Stimulated activated CD8-positive, alpha-beta memory T cell treated with anti-CD3 and anti-CD28 coated beads, Interleukin-7, amount 100 ng/mL, for 4 hours (primary cell): ENCODE measurements at places on chromosomes 3 and 15.

GRCh38 chr3:172687501-172687900 lies 23.4 kb downstream of the NCEH1 start:
- DNase-seq = no peak

GRCh38 chr3:37243820-37244748 lies 69.7 kb upstream of the LRRFIP2 start:
- DNase-seq = peak; percentile 37

- DNase-seq = no peak
Measured at GRCh38 chr15:45187578-45187893, 230 bp downstream of the SHF start.

- DNase-seq = no peak
Measured at GRCh38 chr15:55740981-55741832, 1.7 kb downstream of the PRTG start.

GRCh38 chr3:18295171-18295920 lies 129.8 kb downstream of the SATB1 start:
- DNase-seq = no peak

DNA sequence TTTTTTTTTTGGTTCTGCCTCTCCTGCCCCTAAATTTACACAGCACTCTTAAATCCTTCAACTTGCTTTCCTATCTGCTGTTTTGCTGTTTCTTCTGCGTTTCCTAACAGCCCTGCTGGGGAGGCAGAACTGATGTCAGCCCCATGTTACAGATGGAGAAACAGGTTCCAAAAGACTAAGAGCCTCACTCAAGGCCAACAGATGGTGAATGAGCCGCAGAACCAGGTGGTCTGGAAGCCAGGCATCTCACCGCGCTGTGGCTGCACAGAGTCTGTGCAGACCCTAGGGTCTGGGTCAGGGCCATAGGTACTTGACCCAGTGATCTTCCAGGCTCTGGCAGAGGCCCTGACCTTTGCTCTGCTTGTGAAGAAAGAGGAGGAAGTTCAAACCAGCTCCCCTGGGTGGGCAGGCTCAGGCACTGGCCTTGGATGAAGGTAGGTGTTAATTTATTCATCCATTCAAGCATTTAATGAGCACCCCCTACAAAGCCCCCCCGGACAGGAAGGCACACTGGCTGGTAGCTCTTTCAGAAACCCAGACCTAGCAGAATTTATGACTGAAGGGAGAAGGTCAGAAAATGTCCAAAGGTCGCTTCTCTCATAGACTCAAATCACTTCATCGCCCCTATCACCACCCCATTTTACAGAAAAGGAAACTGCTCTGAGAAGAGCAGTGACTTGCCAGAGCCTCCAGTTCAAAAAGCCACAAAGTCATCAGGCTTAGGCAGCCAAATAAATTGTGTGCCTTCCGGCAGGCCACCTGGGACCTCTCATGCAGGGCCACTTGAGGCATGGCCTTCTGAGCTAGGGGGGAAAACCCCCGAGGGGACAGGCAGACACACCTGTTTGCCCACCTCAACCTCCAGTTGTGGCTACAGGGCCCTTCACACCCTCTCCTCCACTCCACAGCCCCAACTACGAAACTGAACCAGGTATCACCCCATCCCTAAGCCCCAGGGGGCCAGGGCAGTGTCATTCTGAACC lies 2.7 kb downstream of the CHDH start:
- DNase-seq = no peak

DNA sequence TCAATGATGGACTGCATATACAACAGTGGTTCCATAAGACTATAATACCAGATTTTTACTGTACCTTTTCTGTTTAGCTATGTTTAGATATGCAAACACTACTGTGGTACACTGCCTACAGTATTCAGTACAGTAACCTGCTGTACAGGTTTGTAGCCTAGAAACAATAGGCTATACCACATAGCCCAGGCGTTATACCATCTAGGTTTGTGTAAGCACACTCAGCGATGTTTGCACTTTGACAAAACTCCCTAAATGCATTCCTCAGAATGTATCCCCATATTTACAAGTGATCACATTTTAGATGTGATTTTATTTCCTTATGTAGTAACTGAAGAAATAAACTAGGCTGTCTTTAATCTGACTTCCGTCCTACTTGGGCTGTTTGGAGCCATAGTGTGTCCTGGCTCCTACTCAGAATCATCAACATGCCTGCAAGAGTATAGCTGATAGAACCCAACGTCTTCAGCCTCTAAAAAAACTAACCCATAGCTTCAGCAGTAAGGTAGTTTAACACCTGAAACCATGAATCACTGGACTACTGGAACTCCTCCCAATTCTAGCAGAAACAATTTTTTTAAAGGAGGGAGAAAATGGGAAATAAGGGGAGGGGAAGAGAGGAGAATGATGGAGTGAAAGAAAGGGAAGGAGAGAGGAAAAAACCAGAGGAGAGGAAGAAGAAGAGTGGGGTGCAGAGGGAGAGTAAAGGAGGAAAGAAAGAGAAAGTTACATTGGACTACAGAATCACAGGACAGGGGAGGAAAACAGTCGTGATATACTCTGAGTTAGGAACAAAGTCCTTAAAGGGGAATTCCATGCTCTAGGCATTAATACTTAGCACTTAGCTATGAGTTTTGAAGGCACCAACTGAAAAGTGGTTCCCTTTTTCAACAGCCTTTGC lies 67.7 kb upstream of the PLXND1 start:
- DNase-seq = no peak

DNA sequence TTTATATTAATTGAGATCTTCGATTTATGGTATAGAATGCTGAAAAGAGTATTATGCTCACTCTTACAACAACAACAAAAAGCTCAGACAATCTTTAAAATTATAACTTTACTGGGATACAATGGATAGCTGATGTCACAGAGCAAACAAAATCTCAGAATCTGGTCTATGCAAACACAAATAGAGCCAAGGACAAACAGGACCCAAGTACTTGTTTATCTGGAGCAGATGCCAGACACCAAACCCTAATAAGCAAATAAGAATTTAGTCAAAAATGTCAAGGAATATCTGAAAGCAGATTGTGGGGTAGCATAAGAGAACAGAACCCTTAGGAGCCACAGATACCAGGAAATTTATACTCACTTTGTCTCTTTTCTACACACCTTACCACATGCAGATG lies 302.2 kb downstream of the CGGBP1 start:
- DNase-seq = no peak

- DNase-seq = no peak
Measured at GRCh38 chr3:37543666-37544065, 318.0 kb upstream of the CTDSPL start.

DNA sequence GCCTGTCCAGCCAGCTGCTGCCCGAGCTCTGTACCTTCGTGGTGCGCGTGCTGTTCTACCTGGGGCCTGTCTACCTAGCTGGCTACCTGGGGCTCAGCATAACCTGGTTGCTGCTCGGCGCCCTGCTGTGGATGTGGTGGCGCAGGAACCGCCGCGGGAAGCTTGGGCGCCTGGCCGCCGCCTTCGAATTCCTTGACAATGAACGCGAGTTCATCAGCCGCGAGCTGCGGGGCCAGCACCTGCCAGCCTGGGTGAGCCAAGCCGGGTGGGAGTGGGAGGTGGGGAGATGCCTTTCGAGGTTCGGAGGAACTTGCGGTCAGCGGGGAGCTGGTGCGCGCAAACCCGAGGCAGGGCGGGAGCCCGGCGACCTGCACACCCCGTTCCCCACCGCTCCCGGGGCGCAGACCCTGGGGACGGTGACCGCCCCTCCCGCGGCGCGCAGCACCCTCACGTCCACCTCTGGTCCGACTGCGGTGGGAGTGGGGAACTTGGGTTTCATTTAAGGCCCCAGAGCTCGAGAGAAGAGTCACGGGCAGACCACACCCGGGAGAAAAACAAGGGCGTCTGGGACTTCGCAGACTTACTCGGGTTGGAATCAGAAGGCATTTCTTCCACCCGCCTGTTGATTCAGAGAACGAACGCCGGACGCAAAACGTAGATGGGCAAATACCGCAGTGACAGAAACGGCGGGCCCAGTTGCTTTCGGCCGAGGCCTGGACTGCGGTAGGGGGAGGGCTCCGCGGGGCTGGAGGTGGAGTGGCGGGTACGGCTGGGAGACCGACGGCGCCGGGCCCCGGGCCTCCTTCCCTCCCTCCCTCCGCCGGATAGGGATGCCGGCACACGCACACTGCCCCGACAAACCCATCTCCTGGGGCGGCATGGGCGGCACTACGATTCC lies 708 bp downstream of the ESYT3 start:
- no peak for DNase-seq

DNA sequence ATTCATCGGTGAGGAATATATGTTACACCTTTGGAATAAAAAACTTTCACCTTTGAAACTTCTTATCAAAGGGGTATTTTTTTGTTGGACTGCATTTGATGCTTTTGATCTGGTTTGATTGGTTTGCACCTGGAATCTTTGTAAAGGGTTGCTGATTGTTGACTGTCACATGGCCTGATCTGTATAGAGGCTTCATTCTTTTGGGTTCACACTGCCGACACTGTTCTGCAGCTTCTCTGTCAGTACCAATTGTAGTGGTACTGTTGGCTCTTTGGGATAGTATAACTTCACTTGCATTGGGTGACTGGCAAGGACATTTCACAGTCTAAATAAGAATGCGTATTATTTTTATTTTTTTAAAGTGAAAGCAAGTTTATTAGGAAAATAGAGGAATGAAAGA lies 155.7 kb downstream of the DOCK3 start:
- DNase-seq = no peak

- no peak for DNase-seq
Measured at GRCh38 chr15:101070024-101070423, 150.9 kb downstream of the LRRK1 start.

DNA sequence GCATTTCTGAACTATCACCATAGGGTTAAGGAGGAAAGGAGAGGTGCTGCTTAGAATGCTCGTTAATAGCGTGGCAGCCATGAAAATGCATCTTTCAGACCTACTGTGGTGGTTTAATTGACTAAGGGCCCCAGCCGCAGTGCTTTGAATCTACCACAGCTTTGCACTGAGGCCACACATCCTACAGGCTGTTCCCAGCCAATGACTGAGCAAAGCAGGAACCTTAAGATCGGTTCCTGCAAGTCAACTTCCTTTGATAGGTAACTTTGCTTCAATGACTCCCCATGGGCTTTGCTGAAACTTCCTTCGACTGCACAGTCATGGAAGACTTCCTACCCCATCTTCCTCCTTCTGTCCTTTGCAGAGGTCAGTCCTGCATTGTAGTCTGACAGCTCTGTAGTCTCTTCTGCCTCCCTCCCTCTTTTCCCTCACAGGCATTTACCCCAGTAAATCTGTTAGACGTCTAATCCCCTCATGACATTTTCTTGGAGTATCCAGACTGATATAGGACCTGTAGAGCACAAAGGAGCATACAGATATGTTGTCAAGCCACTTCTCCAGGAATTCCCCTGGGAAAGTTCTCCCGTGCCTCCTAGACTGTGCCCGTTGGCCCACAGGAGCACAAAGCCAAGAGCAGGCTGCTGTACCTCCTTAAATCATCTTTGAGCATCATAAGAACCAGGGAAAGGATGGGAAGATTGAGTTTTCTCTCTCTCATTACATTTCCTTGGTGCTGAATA lies 2.6 kb upstream of the BCL2A1 start:
- no peak for DNase-seq

GRCh38 chr15:42375941-42376340 lies 16.6 kb downstream of the CAPN3 start:
- DNase-seq = no peak

- DNase-seq = no peak
Measured at GRCh38 chr15:40128766-40129660, 20.3 kb upstream of the BMF start.

DNA sequence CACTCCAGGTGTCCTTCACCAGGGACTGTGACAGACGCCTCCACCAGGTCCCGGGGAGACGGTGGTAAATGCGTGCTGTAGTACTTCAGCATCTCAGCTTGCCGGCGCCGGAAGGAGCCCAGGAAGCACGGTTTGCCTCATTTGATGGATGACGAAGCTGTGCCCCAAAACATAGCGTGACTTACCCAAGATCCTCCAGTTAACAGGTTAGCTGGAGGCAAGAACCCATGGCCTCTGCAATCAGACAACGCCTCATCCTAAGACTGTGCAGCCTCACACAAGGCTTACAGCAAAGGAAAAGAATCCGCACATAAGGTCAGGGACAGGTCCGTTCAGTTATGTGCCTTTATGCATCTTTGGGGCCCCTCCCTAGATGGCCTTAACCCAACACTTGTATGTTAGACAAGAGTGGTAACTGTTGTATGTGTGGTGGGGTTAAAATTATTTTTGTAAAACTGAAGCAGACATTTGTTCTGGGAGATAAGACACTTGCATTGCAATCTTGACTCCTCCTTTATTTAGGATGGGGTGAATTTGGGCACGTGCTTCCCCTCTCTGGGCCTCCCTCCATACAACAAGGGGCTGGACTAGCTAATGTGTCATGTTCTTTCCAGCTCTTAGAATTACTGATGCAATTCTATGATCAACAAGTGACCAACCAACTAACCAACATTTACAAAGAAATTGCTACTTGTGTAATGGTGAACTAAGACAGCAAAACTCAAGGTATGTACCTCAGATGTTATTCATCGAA lies 39.4 kb downstream of the VGLL4 start:
- DNase-seq = no peak

DNA sequence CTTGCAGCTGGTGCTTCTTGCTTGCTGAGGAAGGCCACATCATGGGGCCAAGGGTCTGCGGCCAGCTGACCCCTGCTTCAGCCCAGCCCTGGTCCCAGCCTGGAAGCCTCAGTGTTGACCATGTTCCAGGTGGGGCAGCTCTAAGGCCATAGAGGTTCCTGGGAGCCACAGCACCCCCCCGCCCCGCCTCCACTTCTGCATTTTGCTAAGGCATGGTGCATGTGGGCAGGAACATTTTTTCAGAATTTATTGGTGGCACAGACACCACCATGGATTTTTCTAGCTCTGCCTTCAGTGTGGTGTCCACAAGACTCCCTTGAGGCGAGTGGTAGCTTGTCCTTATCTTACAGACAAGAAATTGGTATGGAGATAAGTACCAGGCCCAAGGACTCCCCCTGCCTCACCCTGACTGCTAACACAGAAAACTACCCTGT lies 1.9 kb upstream of the CHST14 start:
- DNase-seq = no peak

DNA sequence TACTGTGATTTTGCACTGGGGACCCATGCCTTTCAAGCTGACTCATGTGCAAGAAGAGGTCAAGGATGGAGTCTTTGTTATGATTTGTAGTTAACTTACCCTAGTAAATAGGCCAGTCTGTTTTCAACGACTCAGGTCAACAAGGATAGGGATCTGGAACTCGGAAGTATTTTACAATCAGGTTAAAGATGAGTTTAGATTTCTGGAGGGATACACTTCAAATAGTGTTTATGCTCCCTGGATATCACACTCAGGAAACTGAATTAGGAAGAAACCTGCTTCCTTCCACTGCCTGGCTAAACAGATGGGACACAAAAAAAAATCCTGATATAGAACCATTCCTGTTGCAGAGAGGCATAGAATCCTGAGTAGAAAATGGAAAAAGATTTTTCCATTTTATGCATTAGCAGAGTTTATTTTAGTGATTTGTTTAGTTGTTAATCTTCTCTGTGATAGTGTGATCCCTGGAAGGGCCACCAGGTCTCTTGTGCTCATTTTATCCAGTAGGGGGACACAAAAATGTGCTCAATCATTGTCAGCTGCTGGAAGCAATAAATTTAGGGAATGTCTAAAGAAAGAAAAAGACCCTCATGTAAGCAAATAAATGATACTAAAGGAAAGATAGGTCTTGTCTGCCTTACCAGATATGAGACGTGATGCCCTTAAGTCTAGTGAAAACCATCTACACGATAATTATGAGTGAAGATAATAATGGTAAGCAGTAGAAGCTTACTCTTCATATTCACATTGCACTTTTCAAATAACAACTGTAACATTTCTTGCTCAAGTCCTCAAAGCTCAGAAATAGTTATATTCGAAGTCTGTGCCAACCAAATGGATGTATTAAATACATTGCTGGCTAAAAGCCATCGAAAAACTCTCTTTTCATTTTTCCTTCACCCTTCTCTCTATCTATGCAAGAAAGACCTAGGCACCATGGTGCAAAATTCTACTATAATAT lies 452.1 kb upstream of the KCNMB2 start:
- no peak for DNase-seq
